Activated CD4-positive, alpha-beta T cell treated with anti-CD3 and anti-CD28 coated beads, Interleukin-2, amount 50 U/mL, for 4 hours (primary cell): ENCODE measurements at places on chromosomes 4 and X.

DNA sequence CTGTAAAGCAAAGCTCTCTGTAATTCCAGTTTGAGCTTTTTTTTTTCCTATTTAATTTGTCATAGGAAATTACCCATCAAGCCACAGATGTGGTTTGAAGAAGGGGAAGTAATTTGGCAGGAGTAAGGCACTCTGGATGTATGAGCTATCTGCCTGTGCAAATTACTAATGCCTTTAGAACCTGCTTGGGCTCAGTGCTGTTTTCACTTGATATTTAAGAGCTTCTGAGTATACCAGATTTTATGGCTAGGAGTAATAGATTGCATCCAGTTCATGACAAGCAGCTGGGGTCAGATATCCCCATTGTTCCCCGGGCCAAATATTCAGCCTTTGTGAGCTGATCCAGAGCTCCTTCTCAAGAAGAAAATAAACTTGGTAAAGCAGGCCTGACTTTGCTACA lies 89.1 kb downstream of the DCAF8L2 start:
- no peak for DNase-seq

- no peak for DNase-seq
Measured at GRCh38 chr4:140906993-140907962, 151.1 kb upstream of the TBC1D9 start.

GRCh38 chrX:155534800-155535199 lies 76.4 kb upstream of the F8A3 start:
- no peak for DNase-seq

- peak; percentile 20 for DNase-seq
Measured at GRCh38 chr4:89254847-89255246, 52.8 kb downstream of the GPRIN3 start.

DNA sequence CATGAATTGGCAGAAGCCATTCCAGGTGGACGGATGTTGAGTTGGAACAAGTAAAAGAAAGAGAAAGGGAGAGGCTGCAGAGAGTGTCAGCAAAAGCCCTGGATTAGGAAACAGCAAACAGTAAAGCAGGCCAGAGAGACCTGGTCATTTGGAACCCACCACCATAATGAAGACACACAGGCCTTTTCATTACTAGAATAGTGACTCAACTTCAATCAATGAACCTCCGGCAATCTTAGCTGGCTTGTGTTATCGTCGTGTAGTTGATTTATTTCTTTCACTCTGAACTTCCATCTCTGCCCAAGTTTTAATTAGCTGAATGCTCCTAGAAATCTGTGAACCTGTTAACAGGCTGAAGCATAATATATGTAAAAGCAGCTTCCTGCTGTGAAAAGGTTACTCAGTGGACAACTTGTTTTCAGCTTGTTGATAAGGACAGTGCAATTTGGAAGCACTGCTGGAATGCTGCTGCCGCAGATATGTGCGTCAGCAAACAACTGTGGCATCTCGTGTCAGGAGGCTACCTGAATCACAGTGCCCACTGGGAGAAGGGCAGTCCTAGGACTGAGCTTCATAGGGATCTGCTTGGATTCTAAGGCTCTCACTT lies 68.8 kb downstream of the SPANXN4 start:
- DNase-seq = no peak

- no peak for DNase-seq
Measured at GRCh38 chrX:153873282-153874084, 12.5 kb downstream of the L1CAM start.

DNA sequence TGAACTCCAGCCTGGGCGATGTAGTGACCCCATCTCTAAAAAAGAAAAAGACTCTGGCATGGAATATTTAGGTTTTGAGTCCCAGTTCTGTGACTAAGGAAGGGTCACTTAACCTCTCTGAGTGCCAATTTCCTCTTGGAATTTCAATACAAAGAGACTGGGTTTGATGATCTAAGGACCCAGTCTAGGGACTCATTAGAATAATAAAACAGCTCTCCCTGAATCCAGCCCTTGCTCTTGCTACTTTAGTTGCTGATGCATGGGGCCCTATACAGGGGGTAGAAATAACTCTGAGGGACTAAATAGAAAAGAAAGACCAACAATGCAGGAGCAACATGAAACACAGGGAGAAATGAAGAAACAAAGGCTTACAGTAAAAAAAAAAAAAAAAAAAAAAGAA lies 12.6 kb downstream of the C4orf54 start:
- no peak for DNase-seq

DNA sequence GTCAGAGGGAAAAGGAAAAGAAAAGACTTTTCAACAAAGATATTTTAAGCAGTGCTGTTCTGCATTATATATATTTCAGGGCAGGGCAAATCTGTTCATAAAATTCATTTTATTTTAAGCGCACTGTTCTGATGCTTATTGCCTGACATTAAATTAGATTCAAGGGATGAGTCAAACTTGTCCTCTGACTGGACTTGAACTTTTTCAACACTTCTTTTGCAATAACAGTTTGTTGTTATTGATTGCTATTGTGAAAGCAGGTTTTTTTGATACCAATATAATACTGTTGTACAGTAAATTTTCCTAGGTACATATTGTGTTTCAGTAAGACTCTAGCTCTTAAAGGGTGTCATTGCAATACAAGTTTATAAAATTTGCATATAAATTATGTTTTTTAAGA lies 481.3 kb downstream of the NAF1 start:
- no peak for DNase-seq

DNA sequence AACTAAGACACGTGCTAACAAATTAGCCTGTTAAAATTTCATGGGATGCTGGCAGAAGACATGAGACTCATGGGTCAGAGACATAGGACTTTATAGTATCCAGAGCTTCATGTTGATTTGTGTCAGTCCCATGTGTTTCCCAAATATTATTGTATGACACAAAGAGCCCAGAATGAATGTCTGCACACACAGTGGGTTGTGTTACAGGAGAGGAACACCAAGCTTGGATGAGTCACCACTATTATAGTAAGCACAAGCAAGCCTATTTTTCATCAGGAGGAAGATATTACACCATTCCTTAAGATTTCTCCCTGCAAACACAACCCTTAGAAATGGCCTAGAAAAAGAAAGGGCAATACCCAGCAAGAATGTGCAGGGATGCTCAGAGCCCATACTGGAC lies 15.4 kb downstream of the BBS12 start:
- no peak for DNase-seq

GRCh38 chrX:147853701-147854100 lies 58.0 kb upstream of the FMR1 start:
- no peak for DNase-seq

DNA sequence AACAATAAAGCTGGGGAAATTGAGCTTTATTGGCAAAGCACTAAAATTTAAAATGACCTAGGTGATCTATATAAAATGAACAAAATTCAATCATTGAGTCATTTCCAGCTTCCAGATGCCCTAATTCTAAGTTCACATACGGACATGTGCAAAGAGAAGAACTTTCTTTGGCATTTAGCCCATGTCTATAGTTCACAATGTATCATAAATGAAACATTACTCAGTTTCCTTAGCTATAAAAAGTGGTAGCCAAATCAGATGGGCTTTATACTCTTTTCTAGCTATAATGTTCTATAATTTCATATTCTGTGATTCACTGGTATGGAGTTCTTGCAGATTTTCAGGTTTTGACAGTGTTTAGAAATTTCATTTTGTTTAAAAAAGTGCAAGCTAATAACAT lies 327.4 kb downstream of the KCTD8 start:
- no peak for DNase-seq
